ENCODE measurements at places on chromosomes 3 and 15.
A peak's percentile ranks its signal among the peaks of the same experiment; 100 is the strongest.

GRCh38 chr15:68333775-68334470 lies 56.4 kb downstream of the FEM1B start:
- DNase-seq = no peak

GRCh38 chr3:45994419-45995235 lies 997 bp downstream of the FYCO1 start:
- no peak for DNase-seq

GRCh38 chr3:138396752-138397410 lies 37.5 kb upstream of the ESYT3 start:
- no peak for DNase-seq

DNA sequence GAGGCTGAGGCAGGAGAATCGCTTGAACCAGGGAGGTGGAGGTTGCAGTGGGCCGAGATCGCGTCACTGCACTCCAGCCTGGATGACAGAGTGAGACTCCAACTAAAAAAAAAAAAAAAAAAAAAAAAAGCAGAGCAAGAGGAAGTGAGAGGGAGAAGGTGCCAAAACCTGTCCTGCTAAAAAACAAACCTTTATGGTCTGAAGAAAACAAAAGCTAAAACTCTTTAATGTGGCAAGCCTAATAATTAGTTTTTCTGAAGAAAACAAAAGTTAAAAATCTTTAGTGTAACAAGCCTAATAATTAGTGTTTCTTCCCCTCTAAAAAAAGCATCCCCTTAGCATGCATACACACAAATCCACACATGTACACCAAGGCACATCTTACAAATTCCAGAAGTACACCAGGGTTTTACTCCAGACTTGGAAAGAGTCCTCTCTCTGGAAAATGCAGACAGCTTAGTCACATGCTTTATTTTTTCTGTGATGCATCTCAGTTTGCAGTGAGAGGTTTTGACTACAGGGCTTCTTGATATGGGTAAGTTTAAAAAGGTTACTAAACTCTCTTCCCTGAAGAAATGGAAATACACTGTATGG lies 65.9 kb downstream of the HACD2 start:
- no peak for DNase-seq

- DNase-seq = peak; percentile 95
Observed at GRCh38 chr3:18424729-18425640, at the start of gene SATB1. TSS of gene SATB1 (minus strand) at chr3:18425339. CDS start at chr3:18420967, 4,372 bp downstream.

- DNase-seq = no peak
Observed at GRCh38 chr3:33612607-33613006, 105.4 kb downstream of the CLASP2 start.

GRCh38 chr15:78618490-78618934 lies 2.3 kb downstream of the CHRNA3 start:
- peak; percentile 90 for DNase-seq

GRCh38 chr15:61834076-61834697 lies 226.1 kb downstream of the VPS13C start:
- DNase-seq = peak; percentile 96

DNA sequence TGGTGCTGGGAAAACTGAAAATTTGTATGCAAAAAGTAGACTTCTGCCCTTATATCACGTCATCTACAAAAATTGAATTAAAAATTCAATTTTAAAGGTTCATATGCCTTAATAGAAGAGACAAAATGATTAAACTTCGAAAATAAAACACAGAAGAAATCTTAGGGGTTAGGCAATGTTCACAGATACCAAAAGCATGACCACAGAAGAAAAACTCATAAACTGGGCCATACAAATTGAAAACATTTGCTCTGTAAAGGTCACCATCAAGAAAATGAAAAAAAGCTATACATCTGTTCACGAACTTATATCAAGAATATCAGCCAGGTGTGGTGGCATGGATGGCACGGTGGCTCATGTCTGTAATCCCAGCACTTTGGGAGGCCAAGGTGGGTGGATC lies 245.1 kb downstream of the PCCB start:
- no peak for DNase-seq
